Cerebellar nuclear complex (tissue), 1 donor: ENCODE measurements at places on chromosomes 7 and 10.

GRCh38 chr7:156638443-156639077, 2.0 kb upstream of the RNF32 start:
- no peak for DNase-seq

- no peak for DNase-seq
Measured at GRCh38 chr7:110600956-110601355, 490.0 kb upstream of the LRRN3 start.

GRCh38 chr7:80316811-80317210, 182.2 kb downstream of the GNAI1 start:
- DNase-seq = no peak

GRCh38 chr10:11783558-11783865, 39.6 kb upstream of the PROSER2 start:
- DNase-seq = no peak

- peak; percentile 31 for DNase-seq
Measured at GRCh38 chr10:42367532-42368230, 270.7 kb downstream of the ZNF33B start.

DNA sequence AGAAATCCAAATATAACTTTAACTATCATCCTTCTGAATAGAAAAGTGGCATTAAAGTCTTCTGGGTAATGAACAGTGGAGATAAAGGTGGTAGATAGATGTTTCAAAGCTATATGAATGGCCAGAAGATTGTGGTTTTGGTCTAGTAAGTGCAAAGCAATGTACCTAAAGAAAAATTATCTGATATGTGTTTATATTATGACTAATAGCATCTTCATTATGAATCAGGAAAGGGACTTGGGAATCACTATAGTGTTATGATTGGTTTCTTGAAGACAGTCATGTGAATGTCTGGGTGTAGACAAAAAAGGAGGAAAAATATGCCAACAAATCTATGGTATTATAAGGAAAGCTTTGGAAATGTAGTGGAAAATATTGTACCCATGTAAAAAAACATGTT, 3.0 kb downstream of the ZNF518A start:
- no peak for DNase-seq

- no peak for DNase-seq
Measured at GRCh38 chr7:94649450-94649849, 6.5 kb downstream of the SGCE start.

DNA sequence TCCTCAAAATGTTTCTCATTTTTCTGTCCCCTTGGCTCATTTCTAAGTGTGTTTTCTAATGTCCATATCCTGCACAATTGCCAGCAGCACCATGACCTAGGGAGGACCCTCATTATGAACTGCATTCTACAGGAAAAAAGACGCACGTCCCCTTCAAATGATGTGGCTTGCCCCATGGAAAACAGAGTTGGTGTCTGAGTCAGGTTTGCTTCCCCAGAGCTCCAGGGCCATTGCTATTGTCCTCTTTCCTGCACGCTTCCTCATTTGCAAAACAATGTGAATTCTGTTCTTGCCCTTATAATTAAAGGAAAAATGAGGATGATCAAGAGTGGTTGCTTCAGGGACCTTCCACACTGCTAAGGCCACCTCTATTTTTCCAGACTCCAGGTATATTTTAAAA, 14.7 kb upstream of the ASB4 start:
- no peak for DNase-seq

GRCh38 chr7:151804756-151805155, 72.2 kb downstream of the PRKAG2 start:
- no peak for DNase-seq

- DNase-seq = no peak
Measured at GRCh38 chr7:96416116-96416515, 94.2 kb upstream of the SLC25A13 start.
